ENCODE measurements at places on chromosomes 7 and 10. TPM values are rescaled to one million over a fixed set of nuclear protein-coding genes. Genes with fewer than 3 reads are reported as not detected.

DNA sequence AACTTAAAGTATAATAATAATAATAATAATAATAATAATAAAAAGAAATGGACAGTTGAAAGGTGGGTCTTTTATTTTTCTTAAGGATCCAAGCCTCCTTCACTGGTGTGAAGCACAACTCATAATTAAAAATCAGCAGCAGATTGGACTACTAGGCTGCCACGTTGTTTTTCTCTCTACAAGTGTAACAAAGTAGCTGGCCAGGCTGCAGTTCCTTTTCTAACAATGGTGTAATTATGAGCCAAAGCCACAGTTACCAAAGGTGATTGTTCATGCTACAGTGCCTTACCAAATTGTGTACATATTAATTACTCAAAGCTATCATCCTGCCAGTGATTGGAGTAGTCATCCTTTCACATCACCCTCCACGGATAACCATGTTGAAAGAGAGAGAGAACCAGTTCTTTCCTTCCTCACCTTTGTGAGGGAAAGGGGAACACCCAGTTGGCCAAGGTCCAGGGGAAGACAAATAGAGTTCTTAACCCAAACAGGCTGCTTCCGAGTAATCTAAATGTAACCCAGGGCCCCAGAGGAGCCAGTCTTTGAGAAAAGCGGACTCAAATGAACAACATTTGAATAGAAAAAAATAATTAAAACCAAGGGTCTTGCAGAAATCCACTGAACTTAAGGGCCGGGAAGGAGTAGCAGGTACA lies 86.3 kb upstream of the NPS start:
- no peak for DNase-seq
- H3K36me3 ChIP-seq: no peaks in the 10 kb centered on the region
- H3K4me1 ChIP-seq: no peaks in the 10 kb centered on the region
- H3K4me3 ChIP-seq: no peak overlapping the region
- H3K27me3 ChIP-seq: no peaks in the 10 kb centered on the region
- H3K27ac ChIP-seq: no peak overlapping the region

The HYAL4 gene
- not detected for total RNA-seq

The GRID2IP gene
- total RNA-seq: 0.76 TPM

The GIMAP4 gene
- 61.4 TPM for total RNA-seq

The GBX1 gene
- not detected for total RNA-seq

- peaks cover 6% of the 10 kb centered on the region for H3K36me3 ChIP-seq
- no peaks in the 10 kb centered on the region for H3K4me1 ChIP-seq
- peak; percentile 84 for DNase-seq
- peak overlapping the region; percentile 10 for H3K4me3 ChIP-seq
- H3K27ac ChIP-seq: peak overlapping the region; percentile 60
These were observed 3.7 kb downstream of the ABHD11 start for GRCh38 chr7:73734619-73735527.

The PNLIPRP1 gene
- total RNA-seq: not detected

The ZNF239 gene
- 4.7 TPM for total RNA-seq

All from kidney (tissue), 22 donors.